ENCODE measurements at places on chromosomes 5 and 9.

DNA sequence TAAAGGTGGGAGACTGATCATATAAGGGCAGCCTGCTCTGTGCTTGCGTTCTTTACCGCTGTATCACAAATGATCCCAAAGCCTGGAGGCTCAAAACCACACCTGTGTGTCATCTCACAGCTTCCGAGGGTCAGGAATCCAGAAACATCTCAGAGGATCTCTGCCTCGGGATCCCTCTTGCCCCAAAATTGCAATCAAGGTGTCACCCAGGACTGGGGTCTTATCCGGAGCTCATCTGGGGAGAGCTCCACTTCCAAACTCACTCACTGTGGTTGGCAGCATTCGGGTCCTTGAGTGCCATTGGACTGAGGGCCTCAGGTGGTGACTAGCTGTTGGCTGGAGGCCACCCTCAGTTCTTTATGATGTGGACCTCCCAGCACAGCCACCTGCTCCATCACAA is 26.7 kb upstream of the FCN2 start:
- no peak for DNase-seq

- no peak for DNase-seq
These were observed at the start of the genes EIF4E1B and SNCB for GRCh38 chr5:176629853-176630680. Gene EIF4E1B, plus strand, starts transcription at chr5:176630675. Its CDS starts 12,113 bp downstream, at chr5:176642788. Gene SNCB, minus strand, starts transcription at chr5:176630534. Its CDS starts 880 bp downstream, at chr5:176629654.

GRCh38 chr5:77859306-77859705 is 83.2 kb upstream of the TBCA start:
- no peak for DNase-seq

DNA sequence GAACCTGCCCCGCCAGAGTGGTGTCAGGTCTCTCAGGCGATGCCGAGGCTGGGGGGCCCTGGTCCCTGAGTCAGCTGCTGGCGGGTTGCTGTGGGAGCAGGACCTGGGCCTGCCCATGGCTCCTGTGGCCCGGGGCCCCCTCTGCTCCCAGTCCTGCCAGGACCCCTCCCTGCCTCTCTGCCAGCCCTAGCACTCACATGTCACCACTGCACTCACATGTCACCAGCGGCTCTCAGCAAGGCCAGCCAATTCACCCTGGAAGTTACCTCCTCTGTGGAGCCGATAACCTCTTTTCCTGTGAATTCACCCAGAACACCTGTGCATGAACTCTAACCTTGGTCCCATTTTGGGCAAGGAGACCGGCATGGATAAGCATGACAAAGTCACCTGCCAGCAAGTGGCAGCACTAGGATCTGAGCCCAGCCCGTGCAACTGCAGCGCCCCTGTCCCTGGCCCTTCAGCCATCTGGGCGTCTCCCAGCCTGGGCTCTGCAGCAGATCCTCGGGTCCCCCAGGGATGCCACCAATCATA is 170.2 kb downstream of the GAPVD1 start:
- DNase-seq, result no peak

DNA sequence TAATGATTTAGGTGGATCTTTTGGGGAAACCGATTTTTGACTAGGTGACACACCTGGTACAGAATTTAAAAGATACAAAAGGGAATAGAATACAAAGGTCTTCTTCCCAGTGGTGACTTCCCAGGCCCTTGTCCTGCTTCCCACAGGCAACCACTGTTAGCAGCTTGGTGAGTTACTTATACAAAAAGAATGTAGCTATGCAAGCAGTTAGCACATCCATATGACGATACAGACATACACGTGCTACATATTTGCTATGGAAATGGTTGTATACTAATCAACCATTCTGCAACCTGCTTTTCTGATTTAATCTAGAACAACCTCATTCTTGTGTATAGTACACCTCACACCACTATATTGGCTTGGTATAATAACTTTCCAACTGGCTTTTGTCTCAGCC is 51.0 kb downstream of the OTULIN start:
- DNase-seq, result no peak

DNA sequence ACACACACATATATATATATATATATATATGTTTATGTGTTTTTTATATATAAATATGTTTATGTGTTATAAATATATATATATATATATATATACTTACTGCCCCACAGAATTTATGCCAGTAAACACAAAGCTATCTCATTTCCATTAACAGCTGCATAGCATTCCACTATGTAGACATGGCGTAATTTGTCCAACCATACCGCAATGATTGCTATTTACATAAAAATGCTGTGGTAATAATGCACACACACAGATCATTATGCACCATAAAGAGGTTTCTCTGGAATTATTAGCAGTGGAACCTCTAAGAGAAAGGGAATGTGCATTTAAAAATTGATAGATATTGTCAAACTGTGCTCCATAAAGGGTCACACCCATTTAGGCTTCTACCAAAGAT is 150.1 kb downstream of the CEP120 start:
- no peak for DNase-seq

GRCh38 chr9:6214903-6215302 is 704 bp upstream of the IL33 start:
- no peak for DNase-seq

DNA sequence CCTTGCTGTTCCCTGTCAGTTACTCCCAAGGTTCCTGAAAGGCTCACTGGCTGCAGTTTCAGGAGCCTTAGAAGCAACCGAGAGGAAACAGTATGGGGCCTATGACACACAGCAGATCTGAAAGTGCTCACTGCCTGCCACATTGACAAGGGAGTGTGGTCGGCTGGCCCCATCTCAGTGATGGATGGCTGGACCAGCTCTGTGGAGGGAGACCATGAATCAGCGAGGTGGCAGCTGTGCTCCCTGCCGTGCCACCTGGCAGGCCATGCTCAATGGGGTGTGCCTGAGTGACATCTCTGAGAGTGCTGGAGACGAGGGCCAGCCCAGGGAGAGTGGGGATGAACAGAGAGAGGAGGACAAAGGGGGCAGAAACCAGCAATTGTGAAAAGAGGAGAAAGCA is 49.1 kb downstream of the DOCK2 start:
- DNase-seq, result no peak
